Activated naive CD8-positive, alpha-beta T cell treated with anti-CD3 and anti-CD28 coated beads for 36 hours (primary cell): ENCODE measurements at places on chromosomes 16 and 17.

DNA sequence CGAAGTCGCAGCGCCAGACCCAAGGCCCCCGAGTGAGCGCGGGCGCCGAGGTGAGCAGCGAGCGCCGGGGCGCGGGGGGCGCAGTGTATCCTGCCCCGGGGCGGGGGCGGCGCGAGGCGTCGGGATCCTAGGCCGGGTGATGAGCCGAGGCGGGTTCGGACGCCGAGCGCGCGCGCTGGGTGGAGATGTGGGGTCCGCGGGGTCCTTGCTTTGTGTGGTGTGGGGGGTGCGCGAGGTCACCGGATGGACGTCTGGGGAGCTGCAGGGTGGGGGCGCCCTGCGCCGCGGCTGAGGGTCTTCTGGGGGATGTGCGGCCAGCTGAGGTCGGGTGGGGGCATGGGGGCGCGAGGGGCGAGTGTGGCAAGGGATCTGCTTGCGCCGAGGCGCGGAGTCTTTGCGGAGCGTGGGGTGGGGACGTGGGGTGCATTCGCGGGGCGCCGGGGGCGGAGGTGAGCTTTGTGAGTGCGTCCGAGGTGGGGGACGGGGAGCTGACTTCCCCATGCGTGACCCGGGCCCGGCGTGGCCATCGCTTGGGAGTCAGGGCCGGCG is 560 bp downstream of the RAI1 start:
- peaks cover 37% of the 10 kb centered on the region for H3K4me1 ChIP-seq
- peaks cover 2% of the 10 kb centered on the region for H3K36me3 ChIP-seq
- peaks cover 3% of the 10 kb centered on the region for H3K27me3 ChIP-seq
- H3K4me3 ChIP-seq = peak overlapping the region; percentile 88

DNA sequence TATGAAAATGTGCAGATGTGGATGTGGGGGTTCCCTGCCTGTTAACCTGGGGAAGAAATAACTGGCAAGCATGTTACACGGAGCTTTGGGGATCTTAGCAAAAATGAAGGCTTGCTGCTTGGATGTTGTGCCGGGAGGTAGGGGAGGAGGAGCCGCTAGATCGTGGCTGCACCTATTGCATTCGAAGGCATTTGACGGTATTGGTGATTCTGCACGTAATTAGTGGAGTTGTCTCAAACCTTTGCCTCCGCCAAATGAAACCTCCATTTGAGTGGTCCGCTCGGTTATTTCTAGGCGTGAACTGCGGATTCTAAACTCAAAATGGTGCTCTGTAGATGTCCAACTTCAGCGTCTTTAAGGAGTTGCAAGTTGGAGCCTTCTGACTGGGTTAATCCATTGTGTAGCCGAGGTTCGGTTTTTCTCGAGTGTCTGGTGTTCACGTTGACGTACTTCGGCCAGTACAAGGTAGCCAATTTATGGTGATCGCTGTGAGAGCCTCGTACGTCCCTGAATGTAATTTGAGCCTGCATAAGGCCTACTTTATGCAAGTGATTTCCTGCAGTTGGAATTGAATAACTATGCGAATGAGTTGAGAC is 1.5 kb downstream of the TNRC6C start:
- peak overlapping the region; percentile 94 for H3K27ac ChIP-seq
- peaks cover 6% of the 10 kb centered on the region for H3K36me3 ChIP-seq
- H3K4me3 ChIP-seq = peak overlapping the region; percentile 95

DNA sequence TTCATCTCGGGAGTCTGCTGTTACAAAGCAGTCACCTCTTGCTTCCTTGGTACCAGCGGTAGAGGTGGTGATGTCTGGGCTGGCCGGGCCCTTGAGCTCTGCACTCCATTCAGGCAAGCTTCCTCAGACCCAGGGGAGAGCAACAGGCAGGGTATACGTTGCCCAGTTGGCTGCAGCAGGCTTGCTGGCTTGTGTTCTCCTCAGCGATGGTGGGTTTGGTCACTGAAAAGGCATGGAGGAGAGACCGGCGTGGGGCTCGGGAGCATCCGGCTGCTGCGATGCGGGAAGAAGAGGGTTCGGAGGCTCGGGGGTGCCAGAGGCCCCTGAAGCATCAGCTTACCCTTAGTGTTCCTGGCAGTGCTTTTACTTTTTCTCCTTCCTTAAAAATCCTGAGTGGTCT is 25.8 kb downstream of the SAP30BP start:
- peaks cover 13% of the 10 kb centered on the region for H3K36me3 ChIP-seq
- DNase-seq = no peak
- H3K4me1 ChIP-seq = peaks cover 47% of the 10 kb centered on the region
- no peaks in the 10 kb centered on the region for H3K27me3 ChIP-seq
- no peak overlapping the region for H3K4me3 ChIP-seq

DNA sequence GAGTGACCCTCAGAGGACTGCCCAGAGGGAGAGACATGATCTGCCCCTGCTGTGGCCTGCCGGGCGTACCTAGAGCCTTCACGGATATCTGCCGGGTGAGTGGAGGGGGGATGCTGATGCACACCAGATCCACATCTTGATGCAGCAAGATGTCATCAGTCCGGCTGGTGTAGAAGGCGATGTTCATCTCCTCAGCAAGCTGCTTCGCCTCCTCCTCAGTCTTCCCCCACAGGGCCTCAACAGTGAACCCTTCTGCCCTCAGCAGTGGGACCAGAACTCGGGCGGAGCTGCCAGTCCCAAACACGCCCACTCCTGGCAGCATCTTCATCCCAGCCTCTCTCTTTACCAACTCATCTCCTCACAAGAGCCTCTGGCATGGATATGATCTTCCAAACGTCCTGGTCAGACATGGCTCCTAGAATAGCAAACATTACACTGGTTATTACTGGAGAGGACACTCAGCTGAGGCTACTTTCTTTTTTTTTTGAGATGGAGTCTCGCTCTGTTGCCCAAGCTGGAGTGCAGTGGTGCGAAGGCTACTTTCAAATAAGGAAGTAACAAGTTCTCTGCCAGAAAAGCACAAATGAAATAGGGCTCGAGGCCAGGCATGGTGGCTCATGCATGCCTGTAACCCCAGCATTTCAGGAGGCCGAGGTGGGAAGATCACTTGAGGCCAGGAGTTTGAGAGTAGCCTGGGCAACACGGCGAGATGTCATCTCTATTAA is 18.9 kb downstream of the C16orf86 start:
- H3K4me1 ChIP-seq = no peaks in the 10 kb centered on the region
- no peak overlapping the region for H3K27ac ChIP-seq
- H3K36me3 ChIP-seq = peaks cover 5% of the 10 kb centered on the region
- DNase-seq = no peak

DNA sequence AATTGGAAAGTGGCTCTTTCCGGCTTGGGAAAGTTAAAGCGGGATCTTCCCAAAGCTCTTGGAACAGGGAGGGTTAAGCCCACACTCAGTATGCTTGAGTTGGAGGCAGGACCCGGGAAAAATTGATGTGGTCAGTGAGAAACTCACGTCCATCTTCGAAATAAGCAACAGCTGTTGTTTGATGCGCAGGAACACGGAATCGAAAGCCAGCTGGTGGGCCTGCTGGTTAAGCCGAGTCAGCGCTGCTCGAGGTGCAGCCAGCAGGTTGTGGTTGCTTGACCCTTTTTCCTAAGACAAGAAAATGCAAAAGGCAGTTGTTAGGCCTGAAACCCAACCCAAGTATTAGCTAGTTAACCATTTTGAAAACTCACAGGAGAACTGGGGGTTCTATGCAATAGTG is 49.4 kb downstream of the COG7 start:
- no peaks in the 10 kb centered on the region for H3K4me1 ChIP-seq
- no peak for DNase-seq
- no peak overlapping the region for H3K27ac ChIP-seq
- no peaks in the 10 kb centered on the region for H3K27me3 ChIP-seq
- H3K4me3 ChIP-seq = no peak overlapping the region

GRCh38 chr16:51416926-51417325 is 265.9 kb upstream of the SALL1 start:
- no peak overlapping the region for H3K27ac ChIP-seq
- no peaks in the 10 kb centered on the region for H3K36me3 ChIP-seq
- H3K27me3 ChIP-seq = no peaks in the 10 kb centered on the region
- H3K4me3 ChIP-seq = no peak overlapping the region
- no peak for DNase-seq

GRCh38 chr17:52384695-52385094 is 226.2 kb upstream of the CA10 start:
- H3K27ac ChIP-seq = no peak overlapping the region
- H3K4me1 ChIP-seq = no peaks in the 10 kb centered on the region

DNA sequence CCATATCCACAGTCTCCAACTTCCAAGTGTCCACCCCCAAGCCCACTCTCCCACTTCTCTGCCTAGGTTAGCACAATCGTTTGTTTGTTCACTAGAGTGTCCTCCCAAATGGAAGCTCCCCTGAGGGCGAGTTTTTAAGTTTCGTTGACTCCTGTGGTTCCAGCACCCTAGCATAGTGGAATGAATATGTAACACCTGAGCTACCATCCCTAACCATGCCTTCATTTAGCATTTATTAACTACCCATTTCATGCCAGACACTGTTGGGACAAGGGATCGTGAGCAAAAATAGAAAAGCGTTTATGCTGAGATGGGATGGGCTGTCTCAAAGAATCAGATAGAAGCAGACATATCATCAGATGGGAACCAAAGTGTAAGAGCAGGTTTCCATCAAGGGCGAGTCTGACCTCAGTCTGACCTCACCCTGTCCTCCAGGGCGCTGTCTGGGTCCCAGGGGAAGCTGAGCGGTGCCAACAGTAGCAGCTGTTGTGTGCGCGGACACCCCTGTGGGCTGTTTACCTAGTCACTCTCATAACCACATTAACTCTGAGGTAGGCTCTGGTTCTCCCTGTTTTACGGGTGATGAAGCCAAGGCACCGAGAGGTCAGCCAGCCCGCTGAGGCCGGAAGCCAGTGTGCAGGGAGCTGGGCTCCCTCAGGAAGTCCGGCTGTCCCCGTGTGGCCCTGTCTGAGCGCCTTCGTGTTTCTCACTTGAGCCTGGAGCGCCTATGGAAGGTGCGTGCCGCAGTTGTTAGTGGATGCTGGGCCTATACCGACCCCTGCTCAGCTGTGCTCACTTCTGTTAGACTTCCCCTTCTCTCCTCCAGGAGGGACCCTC is 6.2 kb downstream of the CNP start:
- peaks cover 25% of the 10 kb centered on the region for H3K4me1 ChIP-seq
- H3K36me3 ChIP-seq = peaks cover 24% of the 10 kb centered on the region

DNA sequence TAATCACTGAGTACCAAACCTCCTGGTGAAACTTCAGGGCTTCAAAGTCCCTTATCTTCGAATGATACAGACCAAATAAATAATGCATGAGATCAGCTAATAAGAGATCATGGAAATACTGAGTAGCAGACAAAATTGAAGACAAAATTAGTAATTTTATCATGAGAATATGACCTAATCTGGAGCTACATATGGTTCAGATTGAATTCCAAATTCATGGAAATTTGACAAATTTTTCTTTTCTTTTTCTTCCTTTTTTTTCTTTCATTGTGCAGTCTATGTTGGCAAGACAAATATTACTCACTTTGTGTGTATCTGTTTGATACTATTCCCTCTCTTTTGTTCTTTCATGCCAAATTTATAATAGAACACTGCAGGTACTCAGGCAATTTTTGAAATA is 218.1 kb upstream of the KCNJ16 start:
- no peaks in the 10 kb centered on the region for H3K36me3 ChIP-seq
- no peak overlapping the region for H3K27ac ChIP-seq
- H3K27me3 ChIP-seq = no peaks in the 10 kb centered on the region
- no peak for DNase-seq

- H3K27ac ChIP-seq = no peak overlapping the region
- peaks cover 4% of the 10 kb centered on the region for H3K27me3 ChIP-seq
- no peaks in the 10 kb centered on the region for H3K36me3 ChIP-seq
Measured at GRCh38 chr17:34874478-34874877, 86.8 kb downstream of the CCT6B start.

DNA sequence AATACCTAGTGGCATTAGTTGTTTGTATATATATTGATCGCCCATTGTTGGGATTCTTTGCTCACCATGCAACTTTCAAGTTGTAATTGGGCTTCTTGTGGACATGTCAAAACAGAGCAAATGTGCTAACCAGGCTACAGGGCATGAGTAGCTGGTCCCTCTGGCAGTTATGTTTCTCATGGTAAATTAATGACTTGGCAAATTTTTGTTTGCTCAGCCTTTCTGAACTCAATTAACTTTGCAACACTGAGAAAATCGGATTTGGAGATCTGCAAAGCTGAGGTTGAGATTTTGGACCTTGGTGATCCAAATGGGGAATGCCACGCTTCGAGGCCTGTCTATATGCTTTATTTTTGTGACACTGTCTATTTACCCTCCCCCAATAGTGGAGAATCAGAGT is 138.5 kb upstream of the PIRT start:
- no peaks in the 10 kb centered on the region for H3K36me3 ChIP-seq
- no peak for DNase-seq
- no peak overlapping the region for H3K4me3 ChIP-seq
- H3K27me3 ChIP-seq = peaks cover 4% of the 10 kb centered on the region

DNA sequence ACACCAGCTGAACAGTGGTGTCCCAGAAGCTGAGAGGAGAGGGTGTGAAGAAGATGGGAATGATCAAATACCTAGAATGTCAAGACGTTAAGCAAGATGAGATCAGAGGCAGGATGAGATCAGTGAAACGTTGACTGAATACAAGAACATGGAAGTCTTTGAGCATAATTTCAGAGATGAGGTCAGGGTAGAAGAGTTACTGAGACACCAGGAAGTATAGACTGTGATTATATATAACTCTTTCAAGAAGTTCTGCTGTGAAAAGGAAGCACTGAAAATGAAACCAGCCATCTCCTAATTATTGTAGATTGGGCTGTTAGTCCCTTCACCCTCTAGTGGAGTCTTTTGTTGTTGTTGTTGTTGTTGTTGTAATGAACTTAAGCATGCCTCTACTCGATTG is 9.1 kb downstream of the SHCBP1 start:
- H3K27ac ChIP-seq = no peak overlapping the region
- no peaks in the 10 kb centered on the region for H3K4me1 ChIP-seq
- H3K27me3 ChIP-seq = no peaks in the 10 kb centered on the region
- no peak for DNase-seq
- peaks cover 22% of the 10 kb centered on the region for H3K36me3 ChIP-seq

- H3K4me3 ChIP-seq = peak within 1 kb of the TSS; percentile 97
- DNase-seq = peak; percentile 70
- no peaks in the 10 kb centered on the region for H3K27me3 ChIP-seq
- peaks cover 39% of the 10 kb centered on the region for H3K4me1 ChIP-seq
Measured at GRCh38 chr17:78128551-78129350, at the start of gene TMC6. TSS of gene TMC6 (minus strand) at chr17:78128755. CDS start at chr17:78126832, 1,923 bp downstream.

- no peak overlapping the region for H3K4me3 ChIP-seq
- H3K4me1 ChIP-seq = peaks cover 7% of the 10 kb centered on the region
- H3K27ac ChIP-seq = no peak overlapping the region
- DNase-seq = no peak
Measured at GRCh38 chr16:1788708-1789100, 4.8 kb downstream of the IGFALS start.
